ENCODE measurements at places on chromosomes 12 and 14.
A peak's percentile ranks its signal among the peaks of the same experiment; 100 is the strongest.

GRCh38 chr12:26831951-26832821, 808 bp downstream of the ITPR2 start:
- DNase-seq: peak; percentile 33

- no peak for DNase-seq
Observed at GRCh38 chr12:118448341-118448740, 72.0 kb downstream of the SUDS3 start.

- no peak for DNase-seq
Observed at GRCh38 chr14:56243110-56243509, 124.9 kb downstream of the PELI2 start.

- DNase-seq: no peak
Observed at GRCh38 chr12:77914081-77914488, 83.4 kb downstream of the NAV3 start.

DNA sequence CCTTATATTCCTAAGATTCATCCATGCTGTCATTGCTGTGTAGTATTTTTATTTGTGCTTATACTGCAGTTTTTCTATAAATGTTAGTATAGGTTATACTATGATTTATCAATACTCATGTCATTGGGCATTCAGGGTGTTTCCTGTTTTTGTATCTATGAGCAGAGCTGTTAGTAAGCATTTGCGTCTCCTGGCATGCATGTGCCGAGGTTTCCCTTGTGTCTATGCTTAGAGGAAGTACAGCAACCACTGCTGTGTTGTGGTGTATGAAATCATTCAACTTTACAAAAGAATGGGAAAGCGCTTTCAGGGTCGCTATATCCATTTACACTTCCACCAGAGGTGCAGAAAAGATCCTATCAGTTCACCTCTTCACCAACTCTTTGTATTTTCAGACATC, 122.7 kb downstream of the RGS6 start:
- DNase-seq: no peak

- DNase-seq: no peak
Observed at GRCh38 chr12:5000658-5001385, 42.9 kb upstream of the KCNA5 start.

DNA sequence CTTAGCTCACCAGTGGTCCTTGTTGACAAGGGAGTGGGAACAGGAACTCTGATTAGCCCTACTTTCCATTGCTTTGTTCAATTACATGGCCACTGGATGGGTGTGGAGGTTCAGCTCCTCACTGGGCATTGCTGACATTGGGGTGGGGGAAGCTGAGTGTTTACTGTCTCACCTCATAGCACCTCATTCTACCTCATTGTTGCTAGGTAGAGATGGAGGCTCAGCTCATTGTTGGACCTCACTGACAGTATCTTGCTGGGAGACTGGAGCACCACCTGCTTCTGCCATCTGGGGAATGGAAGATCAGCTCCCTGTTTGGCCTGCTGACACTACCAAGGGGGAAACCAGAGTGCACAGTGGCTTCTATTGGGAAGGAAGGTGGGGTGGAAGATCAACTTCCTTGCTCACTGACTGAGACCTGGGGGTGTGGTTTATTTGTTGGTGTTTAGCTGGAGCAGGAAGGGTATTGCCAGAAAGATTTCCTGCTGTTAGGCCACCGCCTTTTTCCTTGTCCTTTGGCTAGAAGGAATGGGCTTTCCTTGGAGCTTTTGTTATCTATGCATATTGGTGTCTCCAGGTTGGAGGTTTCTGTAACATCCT, 1.3 kb upstream of the OR4E2 start:
- no peak for DNase-seq

DNA sequence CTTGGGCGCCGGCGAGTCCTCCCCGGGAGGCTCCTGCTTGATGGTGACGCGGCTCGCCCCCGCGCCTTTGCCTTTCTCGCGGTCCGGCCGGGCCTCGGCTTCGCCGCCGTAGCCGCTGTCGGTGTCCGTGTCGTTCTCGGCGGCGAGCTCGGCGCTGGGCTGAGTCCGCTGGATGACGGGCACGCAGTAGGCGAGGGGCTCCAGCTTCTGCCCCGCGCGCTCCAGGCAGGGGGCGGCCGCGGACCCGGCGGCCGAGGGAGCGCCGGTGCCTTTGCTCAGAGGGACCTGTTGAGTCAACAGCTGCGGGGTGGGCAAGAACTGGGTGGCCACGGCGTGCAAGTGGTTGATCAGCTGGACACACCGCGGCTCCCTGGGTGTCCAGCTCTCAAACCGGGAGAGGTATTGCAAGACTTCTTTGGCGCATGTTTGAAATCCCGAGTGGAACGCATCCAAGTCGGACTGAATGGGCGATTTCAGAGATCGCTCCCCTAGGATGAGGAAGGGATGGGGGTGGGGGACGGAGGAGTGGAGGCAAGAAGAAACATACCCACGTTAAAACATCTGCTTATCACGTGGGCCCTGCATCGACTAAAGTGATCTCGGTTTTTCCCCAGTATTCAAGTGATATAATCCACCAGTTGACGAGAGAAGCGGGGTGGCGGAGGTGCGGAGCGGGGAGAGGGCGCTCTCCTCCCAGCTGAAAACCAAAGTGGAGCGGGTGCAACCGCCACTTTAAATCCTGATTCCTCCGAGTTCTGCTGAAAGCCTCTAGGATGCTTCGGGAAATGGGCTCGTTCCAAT, 2.0 kb downstream of the BHLHE41 start:
- DNase-seq: peak; percentile 16

All from T-helper 17 cell (primary cell).